Fibroblast of villous mesenchyme (primary cell): ENCODE measurements at places on chromosomes 3 and 15.

- no peak for DNase-seq
These were observed 392.8 kb downstream of the OCA2 start for GRCh38 chr15:27706300-27706699.

- peak; percentile 90 for DNase-seq
These were observed 5.8 kb downstream of the PRRT3 start for GRCh38 chr3:9946112-9947024.

DNA sequence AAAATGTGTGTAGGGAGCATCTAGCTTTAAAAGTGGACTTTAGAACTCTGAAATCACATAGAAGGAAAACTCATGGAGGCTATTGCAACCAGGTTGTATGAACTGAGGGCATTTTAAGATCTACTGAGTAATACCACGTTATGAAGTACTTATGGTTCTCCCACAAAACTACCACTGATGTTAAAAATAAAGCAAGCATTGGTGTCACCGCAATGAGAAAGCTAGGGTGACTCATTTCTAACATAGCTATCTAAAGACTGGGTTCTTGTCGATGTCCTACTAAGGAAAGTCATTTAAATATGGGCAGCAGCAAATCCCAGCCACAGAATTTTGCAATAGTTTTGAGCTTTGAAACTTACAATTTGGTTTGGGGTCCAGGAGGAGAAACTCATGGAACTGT is 584.8 kb downstream of the DIPK2A start:
- DNase-seq, result peak; percentile 2

DNA sequence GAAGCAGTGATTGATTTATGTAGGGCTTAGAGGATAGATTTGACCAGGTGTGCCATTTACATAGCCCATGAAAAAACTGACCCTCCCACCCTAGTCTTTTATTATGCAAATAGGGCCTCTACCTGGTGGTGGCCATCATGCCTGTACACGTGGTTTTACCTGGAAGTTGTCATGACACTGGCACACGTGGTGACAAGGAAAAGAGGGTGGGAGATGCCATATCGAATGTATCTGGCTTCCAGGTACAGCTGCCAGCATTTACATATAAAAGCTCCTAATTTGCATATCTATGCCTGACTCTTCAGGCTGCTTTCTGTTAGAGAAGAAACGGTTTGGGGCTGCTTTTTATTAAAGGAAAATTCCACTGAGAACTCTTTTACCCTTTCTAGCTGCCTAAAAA is 35.0 kb upstream of the DNAJC13 start:
- DNase-seq, result no peak

GRCh38 chr15:25772500-25772899 is 90.6 kb downstream of the ATP10A start:
- no peak for DNase-seq

DNA sequence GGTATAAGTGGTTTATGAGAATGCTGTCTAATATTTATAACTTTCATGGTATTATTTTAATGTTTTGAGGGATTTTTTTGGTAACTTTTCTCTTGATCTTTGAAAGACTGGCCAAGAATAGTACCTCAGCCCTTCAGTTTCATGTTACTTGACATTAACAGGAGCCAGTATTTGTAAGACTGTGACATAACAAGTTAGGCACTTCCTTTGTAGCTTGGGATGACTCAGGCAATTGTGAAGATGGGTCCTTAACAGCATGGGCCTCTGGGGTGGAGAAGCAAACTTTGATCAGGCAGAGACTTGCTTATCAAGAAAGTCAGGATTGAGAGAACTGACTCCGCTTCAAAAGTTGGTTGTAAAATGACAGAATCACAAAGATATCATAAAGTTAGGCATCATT is 9.5 kb downstream of the LRRC49 start:
- DNase-seq, result peak; percentile 76

- DNase-seq, result no peak
These were observed 26.7 kb downstream of the CLK3 start for GRCh38 chr15:74642348-74642733.

GRCh38 chr3:170765419-170766078 is 104.4 kb downstream of the RPL22L1 start:
- DNase-seq, result peak; percentile 83
